KBM-7 (cell line): ENCODE measurements at places on chromosomes 11 and 22.

GRCh38 chr11:47375020-47375419 lies 3.3 kb downstream of the SPI1 start:
- DNase-seq: no peak

GRCh38 chr22:22820626-22821025 lies 67.0 kb upstream of the IGLL5 start:
- DNase-seq: no peak

- DNase-seq: no peak
Measured at GRCh38 chr11:131746201-131746600, 375.8 kb downstream of the NTM start.

DNA sequence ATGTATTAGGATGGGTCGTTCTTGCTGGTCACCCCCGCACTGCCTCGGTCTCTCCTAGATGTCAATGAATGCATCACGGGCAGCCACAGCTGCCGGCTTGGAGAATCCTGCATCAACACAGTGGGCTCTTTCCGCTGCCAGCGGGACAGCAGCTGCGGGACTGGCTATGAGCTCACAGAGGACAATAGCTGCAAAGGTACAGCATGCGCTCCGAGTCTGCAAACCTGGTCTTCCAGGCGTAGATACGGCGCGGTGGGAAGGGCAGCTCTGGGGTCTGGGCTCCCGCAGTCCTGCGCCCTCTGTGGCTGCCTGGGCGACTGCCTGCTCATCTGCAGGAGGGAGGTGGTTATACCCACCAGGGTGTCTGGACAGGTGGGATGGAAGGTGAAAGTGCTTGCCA lies 31.0 kb downstream of the FBLN1 start:
- no peak for DNase-seq

- peak; percentile 57 for DNase-seq
Measured at GRCh38 chr22:30392661-30393321, 4.0 kb upstream of the SEC14L2 start.

- no peak for DNase-seq
Measured at GRCh38 chr11:47732271-47732670, 17.1 kb upstream of the AGBL2 start.

GRCh38 chr11:113472471-113472870 lies 2.7 kb downstream of the DRD2 start:
- no peak for DNase-seq

DNA sequence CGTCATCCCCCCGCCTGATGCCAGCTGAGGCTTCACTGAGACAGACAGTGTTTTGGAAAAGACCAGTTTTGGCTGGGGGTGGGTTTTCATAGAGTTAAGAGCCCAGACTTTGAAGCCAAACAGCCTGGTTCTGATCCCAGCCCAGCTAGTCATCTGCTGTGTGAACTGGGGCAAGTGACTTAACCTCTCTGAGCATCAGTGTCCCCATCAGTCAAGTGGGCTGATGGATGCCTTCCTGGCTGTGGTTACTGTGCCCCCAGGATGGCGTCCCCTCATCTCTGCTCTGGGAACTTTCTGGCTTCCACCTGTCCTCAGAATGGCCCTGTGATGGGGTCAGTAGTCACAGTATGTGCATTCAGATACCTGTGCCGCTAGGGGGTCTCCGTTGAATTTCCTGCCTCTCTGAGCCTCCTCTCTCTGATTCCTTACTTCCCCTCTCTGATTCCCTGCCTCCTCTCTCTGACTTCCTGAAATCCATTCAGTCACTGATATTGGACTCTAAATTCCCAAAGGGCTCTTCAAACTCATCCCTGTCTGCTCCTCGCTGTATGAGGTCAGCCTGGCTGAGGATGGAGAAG lies 2.4 kb downstream of the RASD2 start:
- DNase-seq: no peak

GRCh38 chr11:129018126-129018525 lies 75.5 kb upstream of the TP53AIP1 start:
- DNase-seq: no peak

- DNase-seq: no peak
Measured at GRCh38 chr11:130171534-130171933, 12.0 kb downstream of the ST14 start.

- no peak for DNase-seq
Measured at GRCh38 chr11:130604606-130605005, 156.2 kb downstream of the ADAMTS15 start.

DNA sequence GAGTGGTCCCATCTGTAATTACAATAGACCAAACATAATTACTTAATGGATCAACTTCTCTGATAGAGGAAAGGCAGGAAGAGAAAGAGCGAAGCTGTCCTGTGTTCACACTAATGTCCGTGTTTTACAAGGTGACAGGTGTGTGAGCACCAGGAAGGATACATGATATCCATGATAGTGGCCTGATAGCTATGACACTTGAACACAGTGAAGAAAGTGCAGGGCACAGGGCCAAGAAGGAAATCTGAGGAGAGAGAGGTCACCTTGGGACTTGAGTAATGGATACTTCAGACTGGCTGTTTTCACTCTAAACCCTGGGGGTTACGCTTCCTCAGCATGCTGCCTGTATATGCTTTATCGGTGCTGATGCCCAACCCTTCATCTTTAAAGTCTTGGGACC lies 29.4 kb downstream of the TUB start:
- DNase-seq: no peak

DNA sequence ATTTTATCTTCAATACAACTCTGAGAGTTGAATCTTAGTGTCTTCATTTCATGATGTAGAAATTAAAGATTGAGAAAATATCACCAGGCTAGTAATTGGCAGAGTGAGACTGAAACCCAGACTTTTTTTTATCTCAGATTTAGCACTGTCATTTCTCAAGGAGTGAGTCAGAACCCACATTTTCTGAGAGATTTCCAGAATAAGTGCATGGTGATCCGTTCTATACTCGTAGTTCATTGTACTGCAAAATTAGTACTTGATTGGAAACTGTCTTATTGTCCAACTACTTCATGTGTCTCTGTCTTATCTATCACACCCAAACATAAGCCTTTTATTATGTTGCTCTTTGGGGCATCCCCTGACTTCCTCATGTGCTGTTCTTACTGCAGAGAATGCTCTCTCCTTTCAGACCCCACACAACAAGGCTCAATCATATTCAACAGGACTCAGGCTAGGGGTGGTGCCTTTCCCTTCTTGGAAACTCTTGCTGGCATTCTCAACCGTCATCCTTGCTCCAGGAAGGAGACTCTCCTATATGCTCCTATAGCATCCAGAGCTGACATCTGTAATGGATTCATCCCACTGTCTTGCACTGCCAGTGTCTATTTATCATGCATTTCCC lies 76.7 kb upstream of the BLID start:
- DNase-seq: no peak

DNA sequence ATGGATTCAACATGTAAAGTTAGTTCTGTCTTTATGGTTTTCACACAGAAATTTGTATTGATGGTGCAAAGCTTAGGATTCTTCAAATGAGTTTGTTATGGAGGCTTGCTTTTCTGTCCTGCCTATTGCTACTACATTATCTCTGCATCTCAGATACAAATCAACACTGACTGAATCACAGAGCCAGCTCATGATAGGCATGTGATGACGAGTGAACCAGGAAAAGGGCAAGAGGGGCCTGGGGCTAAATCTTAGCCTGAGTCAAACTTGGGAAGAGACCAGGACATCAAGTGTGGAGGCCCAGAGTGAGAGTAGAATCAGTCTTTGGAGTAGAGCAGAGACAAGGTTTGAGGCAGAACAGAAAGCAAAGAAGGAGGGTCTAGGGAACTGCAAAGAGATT lies 107.1 kb upstream of the CD44 start:
- no peak for DNase-seq

DNA sequence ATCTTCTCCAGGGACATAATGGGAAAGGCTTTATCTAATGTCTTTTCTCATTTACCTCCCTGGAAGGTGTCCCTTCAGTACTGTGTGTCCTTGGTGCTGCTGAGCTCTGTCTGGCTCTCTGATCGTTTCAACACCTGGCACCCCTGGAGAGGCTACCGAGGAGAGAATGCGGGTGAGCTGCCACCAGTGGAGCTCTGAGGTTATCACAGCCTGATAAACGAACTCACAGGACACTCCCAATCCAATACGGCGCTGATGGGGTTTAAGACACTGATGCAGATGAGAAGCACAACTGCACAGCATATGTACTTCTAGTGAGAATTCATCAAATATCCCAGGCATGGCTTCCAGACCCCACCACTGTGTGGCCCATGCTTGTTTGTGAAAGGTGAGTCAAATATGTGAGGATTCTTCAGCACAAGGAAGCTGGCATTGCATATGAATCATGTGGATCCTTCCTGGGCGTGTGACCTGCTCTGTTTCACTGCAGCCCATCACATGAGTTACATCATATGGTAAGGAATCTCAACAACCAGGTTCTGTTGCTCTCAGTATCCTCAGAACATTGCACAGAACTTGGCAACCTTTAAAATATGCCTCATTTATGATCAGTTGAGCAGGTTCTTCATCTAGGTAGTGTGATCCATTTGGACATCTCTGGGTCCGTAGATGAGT lies 34.8 kb upstream of the VWA5A start:
- no peak for DNase-seq

- DNase-seq: peak; percentile 90
Measured at GRCh38 chr11:64743591-64744543, at the start of gene RASGRP2. RASGRP2 (minus strand) TSS chr11:64744142; CDS start chr11:64742866, 1,276 bp downstream.

DNA sequence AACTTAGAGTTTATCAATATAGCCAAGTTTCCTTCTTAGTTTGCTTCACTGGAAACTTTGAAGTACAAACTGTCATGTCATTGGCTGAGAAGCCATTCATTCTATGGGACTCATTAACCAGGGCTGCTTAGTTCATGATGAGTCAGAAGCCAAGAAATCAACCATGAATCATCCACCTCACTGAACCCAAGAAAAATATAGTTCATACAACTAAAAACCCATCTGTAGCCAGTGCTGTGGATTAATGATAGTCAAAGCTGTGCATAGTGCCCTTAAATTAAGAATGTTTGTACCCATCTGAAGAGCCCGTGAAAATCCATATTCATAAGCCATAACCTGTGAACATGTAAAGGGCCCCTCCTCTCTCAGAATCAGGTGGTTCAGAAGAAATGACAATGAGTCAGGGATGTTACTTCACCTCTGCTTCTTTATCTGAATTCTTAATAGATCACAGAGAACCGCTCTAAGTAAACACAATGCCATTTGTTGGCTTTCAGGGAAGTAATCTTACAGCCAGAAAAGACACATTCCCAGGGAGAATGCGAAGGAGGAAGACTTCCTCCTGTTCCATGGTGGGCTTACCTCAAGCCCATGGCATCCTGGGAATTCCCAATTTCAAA lies 25.4 kb downstream of the MMP20 start:
- DNase-seq: no peak

GRCh38 chr11:19660076-19660475 lies 52.6 kb upstream of the NAV2 start:
- DNase-seq: no peak

DNA sequence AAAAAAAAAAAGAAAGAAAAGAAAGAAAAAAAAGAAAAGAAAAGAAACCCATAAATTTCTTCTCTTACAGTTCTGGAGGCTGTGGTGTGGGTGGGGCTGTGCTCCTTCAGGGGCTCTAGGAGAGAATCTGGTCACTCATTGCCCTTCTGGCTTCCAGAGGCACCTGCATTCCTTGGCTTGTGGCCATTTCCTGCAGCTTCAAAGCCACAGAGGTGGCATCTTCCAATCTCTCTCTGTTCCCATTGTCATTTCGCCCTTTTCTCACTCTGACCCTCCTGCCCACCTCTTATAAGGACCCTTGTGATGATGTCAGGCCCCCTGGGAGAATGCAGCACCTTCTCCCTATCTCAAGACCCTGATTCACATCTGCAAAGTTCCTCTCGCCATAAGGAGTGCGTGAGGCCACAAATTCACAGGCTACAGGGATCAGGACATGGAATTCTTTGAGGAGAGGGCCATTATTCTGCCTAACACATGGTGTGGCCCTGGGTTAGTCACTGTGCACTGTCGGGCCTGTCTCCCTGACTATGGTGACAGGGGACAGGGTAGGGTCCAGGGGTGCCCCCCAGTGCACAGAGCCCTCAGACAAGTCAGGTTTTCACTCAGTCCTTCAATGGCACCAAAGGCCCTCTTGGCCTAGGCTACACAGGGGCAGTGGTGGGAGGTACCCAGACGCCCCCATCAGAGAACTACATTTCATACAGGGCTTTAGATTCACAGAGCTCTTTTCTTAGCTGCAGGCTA lies 38.6 kb upstream of the PRR5 start:
- DNase-seq: no peak

- DNase-seq: no peak
Measured at GRCh38 chr22:39915295-39915726, 14.4 kb downstream of the GRAP2 start.

- DNase-seq: no peak
Measured at GRCh38 chr11:75561426-75562047, 516 bp upstream of the SERPINH1 start.

DNA sequence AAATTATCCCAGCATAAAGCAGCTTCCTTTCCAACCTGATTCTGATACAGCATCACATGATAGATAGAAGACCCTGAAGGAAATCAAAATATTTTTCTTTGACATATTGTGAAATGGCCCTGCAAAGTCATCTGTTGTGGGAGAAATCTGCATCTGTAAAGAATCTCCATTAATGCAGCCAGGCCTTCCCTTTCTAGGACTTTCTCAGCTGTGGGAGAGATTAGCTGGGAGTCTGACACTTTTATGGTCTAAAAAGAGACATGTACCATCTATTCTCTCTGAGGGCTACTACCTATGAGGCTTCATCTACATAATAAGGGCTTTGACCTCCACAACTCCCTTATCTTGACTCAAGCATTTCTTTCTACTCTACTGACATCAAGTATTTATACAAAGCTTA lies 238.1 kb downstream of the SWAP70 start:
- DNase-seq: no peak

- no peak for DNase-seq
Measured at GRCh38 chr11:33344611-33345010, 87.4 kb downstream of the HIPK3 start.

DNA sequence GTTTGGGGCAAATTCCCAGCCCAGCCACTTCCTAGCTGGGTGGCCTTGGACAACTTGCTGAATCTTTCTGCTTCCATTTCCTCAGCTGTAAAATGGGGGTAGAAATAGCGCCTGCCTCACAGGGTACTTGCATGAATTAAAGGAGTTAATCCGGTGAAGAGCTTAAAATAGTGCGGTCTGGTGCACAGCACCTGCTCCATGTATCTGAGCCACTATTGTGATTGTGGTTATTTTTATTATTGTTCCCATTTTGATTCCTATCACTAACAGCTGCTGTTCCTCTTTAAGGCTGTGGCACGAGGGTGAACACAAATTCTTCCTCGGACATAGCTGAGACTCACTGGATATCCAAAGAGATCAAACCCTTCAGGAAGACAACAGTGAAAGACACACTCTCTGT lies 46.9 kb upstream of the TP53I11 start:
- no peak for DNase-seq

GRCh38 chr11:16380941-16381568 lies 24.7 kb upstream of the SOX6 start:
- no peak for DNase-seq
